ENCODE measurements at places on chromosomes 1 and 21.

- no peak for DNase-seq
Observed at GRCh38 chr1:69421286-69421685, 146.4 kb upstream of the LRRC7 start.

- DNase-seq = peak; percentile 78
Observed at GRCh38 chr21:45228171-45228641, 59.5 kb downstream of the POFUT2 start.

- no peak for DNase-seq
Observed at GRCh38 chr21:17492415-17493168, 20.3 kb upstream of the CXADR start.

- DNase-seq = no peak
Observed at GRCh38 chr1:114061121-114061830, 82.0 kb downstream of the OLFML3 start.

DNA sequence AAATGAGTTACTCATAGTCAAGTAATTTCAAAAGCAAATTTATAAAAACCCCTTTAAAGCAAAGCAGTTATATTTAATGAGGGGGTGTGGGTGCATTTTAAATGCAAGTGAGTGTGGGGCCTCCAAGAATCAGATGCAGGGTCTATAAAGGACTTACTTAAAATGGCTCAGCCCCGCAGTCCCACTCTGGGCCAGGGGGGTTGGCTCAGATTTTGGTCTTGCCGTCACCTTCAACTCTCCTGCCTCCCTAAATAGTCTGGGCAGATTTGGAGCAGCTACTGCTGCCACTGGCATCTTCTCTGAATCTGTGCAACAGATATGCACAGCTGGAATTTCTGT, 16.2 kb downstream of the AMPD2 start:
- DNase-seq = no peak

GRCh38 chr1:99728494-99729235, 37.8 kb downstream of the FRRS1 start:
- no peak for DNase-seq

GRCh38 chr1:3473381-3473844, 18.9 kb downstream of the ARHGEF16 start:
- DNase-seq = no peak

DNA sequence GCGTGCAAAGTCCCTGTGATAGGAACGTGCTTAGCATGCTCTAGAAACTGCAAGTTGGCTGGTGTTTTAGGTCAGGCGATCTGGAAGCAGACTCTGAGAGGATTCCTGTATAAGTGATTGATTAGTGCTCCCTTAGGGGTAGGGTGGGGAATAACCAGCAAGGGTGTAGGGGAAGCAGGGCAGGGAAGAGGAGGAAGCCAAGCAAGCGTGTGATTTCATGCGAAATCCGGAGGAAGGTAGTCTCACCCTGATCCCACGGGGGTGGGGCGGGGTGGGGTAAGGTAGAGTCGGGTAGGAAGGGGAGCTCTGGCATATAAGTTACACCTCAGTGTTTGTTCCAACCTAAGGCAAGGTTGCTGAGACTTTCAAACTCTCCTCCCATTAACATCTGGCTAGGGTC, 24.9 kb upstream of the CTPS1 start:
- no peak for DNase-seq

DNA sequence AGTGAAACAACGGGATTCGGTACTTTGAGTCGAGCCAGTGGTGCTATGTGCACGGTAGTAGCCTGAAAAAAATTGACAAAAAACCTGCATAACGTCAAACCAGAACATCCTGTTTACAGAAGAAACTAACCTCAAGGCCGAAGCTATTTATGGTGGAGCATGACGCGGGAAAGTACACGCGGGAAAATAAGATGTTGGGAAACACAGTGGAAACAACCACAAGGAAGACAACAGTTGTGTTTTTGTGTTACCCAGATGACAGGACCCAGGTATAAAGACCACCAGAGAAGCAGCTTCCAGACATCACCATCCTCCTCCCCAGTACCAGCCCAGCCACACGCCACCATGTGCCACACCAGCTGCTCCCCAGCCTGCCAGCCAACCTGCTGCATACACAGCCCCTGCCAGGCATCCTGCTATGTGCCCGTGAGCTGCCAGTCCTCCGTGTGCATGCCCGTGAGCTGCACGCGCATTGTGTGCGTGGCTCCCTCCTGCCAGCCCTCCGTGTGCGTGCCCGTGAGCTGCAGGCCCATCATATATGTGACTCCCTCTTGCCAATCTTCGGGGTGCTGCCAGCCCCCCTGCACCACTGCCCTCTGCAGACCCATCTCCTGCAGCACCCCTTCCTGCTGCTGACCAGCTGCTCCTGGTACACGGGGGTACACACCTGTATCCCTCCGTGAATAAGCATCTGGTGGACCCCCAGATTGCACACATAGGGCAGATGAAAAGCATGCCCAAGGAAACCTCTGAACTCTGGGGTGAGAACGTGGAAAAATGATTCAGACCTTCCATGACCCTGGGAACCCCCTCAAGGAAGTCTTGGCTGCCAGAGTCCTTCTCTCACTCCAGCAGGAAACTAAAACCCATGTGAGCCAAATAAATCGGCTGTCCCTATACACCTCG, at the start of gene KRTAP12-3:
Gene KRTAP12-3, plus strand, starts transcription at position 298 of the 906 bp plus-strand sequence. Its CDS starts 48 bp downstream, at position 346.
- no peak for DNase-seq

DNA sequence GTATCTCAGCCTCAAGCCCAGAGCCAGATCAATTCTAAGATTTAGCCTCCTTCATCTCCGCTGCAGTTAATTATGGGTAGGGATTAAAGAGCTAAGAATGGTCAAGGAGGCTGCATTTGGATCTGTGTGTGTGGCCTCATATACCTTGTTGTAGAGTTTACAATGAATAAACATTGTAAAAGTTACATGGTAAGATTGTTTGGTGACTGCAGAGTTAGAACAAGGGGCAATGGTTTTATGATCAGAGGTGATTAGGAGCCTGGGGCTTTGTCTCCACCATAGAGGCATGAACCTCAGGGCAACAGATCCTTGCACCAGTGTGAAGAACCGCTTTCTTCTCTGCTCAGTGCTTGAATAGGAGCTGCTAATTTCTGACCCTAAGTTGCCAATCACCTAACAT, 77.0 kb upstream of the MARK1 start:
- no peak for DNase-seq

- DNase-seq = no peak
Observed at GRCh38 chr1:76444773-76445172, 370.2 kb downstream of the ST6GALNAC3 start.

Measured in stimulated activated CD4-positive, alpha-beta T cell treated with anti-CD3 and anti-CD28 coated beads, Interleukin-2, amount 100 ng/mL, for 24 hours (primary cell).